GM13976 (cell line): ENCODE measurements at places on chromosomes 5 and 9.

GRCh38 chr9:92189782-92190535 is 74.7 kb upstream of the SPTLC1 start:
- no peak for DNase-seq

DNA sequence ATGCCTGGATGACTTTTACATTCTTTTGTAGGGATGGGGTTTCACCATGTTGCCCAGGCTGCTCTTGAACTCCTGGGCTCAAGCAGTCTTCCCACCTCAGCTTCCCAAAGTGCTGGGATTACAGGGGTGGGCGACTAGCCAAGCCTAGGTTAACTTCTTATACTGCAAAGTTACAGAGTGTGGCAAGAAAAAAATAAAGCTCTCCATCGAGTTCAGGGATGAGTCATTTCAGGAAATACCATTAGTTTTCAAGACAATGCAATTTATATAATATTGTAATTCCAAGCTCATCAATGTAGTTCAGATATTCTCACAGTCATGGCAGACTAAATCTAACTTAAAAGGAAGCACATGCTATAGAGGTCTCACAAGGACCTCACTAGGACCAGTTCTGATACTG is 11.5 kb upstream of the ABO start:
- DNase-seq: no peak

DNA sequence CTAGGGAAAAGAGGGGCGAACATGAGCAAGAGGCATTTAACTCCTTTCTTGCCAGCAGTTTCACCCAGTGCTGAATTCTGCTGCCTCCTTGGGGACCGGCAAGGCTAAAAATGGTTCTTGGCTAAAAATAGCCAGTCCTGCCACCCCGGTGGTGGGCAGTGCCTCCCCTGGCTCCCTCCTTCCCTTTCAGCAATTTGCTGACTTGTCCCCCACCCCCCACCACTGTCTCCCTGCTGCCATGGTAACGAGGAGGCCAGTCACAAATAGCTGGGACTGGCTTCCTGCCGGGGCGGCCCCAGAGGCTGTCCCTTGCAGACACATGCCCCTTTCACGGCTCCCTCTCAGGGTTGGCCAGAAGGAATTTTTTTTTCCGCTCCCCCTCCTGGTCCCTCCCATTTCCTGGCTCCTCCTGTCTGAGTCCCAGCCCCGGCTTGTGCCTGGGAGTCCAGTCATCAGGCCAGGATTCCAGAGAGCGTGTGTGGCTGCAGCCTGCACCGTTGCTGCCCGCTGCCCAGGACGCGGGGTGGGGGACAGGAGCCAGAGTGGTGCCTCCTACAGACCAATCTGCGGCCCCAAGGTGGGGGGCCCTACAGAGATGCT is 130.3 kb downstream of the RGS3 start:
- peak; percentile 64 for DNase-seq

- DNase-seq: no peak
These were observed 543.6 kb upstream of the DAP start for GRCh38 chr5:11304641-11305040.

DNA sequence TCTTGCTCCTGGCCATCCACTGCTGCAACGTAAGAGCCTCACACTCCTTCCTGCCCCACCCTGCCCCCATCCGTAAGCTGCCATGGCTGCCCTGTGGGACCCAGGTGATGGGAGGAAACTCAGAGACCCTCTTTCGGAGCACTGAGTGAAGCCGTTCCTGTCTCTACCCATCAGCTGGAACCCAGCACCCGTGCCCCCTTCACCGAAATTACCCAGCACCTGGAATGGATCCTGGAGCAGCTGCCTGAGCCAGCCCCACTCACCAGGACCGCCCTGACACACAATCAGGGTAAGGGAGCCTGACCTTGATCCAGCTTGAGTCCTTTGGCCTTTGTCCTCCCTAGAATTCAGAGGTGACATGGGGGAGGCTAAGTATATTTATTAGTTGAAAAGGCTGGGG is 3.2 kb downstream of the TESK1 start:
- no peak for DNase-seq

DNA sequence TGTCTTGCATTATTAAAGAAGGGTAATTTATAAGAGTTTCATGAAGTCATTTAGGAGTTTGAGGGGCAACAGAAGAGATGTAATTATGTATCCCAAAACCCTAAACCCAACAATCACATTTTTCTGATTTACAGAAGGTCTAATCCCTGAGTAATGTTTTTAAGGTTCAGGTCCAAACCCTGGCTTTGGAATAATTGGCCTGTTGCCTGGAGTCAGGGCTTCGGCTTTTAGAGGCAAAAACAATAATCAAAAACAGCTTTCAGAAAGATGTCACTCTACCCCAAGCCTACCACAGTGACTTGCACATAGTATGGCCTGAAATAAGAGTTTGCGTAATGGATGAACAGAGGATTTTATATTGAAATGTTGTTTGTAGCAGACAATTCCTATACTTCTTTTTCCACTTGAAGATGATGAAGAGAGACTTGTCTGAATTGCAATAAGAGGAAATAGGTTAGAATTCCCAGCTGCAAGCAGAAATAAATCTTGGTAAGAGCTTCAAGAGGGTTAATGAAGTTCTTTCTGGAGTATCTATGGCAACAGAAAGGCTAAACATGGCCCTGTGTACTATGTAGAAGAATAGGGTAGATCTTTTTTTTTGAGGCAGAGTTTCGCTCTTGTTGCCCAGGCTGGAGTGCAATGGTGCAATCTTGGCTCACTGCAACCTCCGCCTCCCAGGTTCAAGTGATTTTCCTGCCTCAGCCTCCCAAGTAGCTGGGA is 152.0 kb downstream of the GPBP1 start:
- no peak for DNase-seq

- no peak for DNase-seq
These were observed 268.3 kb downstream of the GADD45G start for GRCh38 chr9:89872913-89873707.

- no peak for DNase-seq
These were observed 50.8 kb downstream of the AQP7 start for GRCh38 chr9:33351547-33351946.

GRCh38 chr9:76676857-76677256 is 87.4 kb upstream of the PCA3 start:
- DNase-seq: no peak

DNA sequence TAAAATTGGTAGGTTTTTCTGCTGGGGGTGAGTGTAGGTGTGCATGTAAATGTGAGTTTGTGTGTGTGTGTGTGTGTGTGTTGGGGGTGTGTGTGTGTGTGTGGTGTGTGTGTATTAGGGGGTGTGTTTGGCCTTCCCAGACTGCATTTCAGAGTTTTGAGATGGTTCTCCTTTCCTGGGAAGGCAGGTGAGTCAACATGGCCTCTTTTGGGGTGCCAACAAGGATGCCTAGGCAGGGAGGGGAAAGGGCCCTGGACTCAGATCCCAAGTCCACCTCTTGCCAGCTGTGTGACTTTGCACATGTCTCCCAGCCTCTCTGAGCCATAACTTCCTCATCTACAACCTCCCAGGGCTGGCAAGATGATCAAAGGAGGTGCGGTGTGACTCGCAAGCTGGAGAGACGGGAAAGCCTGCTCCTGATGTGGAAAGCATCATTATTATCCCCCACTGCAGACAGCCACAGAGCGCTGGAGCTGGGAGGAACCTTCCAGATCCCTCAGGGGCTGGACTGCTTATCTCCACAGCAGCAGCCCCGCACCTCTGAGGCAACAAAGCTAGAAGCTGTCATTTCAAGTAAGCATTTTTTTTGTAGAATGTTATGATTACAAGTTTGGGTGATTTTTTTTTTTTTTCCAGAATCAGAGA is 63.5 kb upstream of the TBC1D2 start:
- no peak for DNase-seq

DNA sequence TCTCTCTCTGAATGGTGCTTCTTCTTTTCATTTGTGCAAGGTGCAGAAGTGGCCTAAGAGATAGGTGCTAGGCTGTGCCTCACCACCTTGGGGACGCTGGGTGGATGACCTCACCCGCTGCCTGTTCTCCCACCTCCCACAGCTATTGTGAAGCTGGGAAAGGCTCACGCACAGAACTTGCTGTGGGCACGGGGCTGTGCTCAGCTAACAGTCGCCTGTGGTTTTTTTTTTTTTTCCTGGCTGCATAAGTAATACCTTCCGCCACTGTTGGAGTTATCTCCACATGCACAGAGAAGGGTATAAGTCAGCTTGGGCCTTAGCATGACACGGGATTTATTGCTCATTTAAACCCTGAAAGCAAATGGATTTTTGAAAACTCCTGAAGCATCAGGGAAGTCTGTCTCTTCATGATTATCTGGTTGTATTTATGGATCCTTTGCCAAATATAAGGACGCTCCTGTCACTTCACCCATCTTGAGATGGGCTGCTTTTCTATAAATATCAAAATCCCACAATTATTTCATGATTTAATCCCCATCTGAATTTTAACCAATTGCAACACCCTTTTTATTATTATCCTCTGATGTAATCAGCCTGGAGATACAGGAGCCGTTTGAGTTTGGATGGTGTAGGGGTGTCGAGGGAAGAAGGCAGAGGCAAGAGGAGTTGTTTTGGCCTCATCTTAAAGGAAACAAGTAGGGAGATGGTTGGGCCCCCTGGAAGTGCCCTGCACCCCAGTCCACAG is 9.0 kb downstream of the DBH start:
- no peak for DNase-seq
